Caco-2 (cell line): ENCODE measurements at places on chromosomes 1 and 21. TPM values are rescaled to one million over a fixed set of nuclear protein-coding genes. Genes with fewer than 3 reads are reported as not detected.
A peak's percentile ranks its signal among the peaks of the same experiment; 100 is the strongest.

DNA sequence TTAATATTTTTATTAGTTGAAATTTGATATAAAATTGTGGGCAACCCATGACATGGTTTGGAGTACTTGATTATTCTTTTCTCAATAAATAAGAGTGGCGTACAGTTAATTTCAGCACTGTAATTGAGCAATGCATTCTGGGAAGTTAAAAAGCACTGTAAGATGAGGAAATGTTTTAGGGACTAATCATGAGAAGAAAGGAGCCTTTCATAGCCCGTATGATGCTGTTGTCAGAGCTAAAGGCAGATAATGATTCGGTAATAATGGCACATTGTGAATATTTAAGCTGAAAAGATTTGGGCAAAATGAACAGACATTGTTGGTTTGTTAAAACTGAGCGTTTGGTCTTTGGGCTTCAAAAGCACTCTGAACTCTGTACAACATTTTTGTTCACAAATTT is 139.3 kb downstream of the NFIA start:
- H3K4me1 ChIP-seq = no peaks in the 10 kb centered on the region
- H3K27ac ChIP-seq = no peak overlapping the region
- H3K4me3 ChIP-seq = no peak overlapping the region

DNA sequence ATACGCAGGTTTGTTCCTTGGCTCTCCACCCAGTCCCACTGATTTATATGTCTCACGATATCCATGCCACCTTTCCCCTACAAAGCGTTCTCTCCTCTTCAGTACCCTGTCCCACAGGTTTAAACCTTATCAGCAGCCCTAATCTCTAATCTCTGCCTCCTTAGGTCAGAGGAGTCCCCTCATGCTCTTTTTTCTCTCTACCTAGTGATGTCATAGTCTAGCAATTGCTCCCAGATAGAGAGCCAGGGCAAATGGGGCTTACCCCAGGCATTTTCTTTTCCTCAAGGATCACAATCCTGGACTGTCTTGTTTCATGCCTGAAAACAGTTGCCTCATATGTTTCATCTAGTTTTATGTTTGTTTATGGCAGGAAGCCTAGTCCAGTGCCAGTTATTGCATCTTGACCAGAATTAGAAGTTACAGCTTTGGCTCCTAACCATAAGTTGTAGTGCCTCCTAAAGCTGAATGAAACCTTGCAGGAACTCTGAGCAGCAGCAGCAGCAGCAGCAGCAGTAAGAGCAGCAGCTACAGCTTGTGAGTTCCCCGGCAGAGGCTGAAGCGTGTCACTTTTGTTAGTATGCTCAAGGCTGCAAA is 26.7 kb upstream of the TP53BP2 start:
- no peak overlapping the region for H3K27ac ChIP-seq
- no peak overlapping the region for H3K4me3 ChIP-seq
- peaks cover 13% of the 10 kb centered on the region for H3K4me1 ChIP-seq
- no peaks in the 10 kb centered on the region; the same call in none of the 2 replicates for H3K27me3 ChIP-seq

- H3K27ac ChIP-seq = no peak overlapping the region
- H3K4me3 ChIP-seq = no peak overlapping the region
- no peaks in the 10 kb centered on the region for H3K36me3 ChIP-seq
- DNase-seq = no peak
Measured at GRCh38 chr1:83970114-83970513, 28.8 kb downstream of the TTLL7 start.

DNA sequence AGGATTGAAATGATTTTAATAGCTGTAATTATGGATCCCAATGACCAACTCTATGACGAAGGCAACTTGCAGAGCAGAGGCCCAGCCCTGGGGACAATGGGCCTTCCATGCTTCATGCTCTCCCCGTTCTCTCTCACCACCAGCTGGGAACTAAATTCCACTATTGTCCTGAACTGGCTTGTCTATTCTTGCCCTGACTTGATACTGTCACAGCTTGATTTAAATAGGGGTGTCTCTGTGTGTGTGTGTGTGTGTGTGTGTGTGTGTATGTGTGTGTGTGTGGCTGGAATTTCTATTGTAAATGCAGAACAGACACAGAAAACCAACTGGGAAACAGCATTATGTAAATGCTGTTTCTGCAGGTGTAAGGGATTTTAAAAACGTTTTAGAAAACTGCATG is 57.0 kb downstream of the SLC22A15 start:
- no peak for DNase-seq
- H3K4me3 ChIP-seq = no peak overlapping the region
- H3K27ac ChIP-seq = no peak overlapping the region
- no peaks in the 10 kb centered on the region for H3K4me1 ChIP-seq

Gene PCAT6
- 1.4 TPM in 1 of 2 replicates, not detected in the other for total RNA-seq

GRCh38 chr1:29452463-29453230 is 216.3 kb downstream of the PTPRU start:
- no peak overlapping the region for H3K4me3 ChIP-seq
- H3K27me3 ChIP-seq = no peaks in the 10 kb centered on the region
- H3K36me3 ChIP-seq = no peaks in the 10 kb centered on the region
- no peak overlapping the region for H3K27ac ChIP-seq
- DNase-seq = no peak
- no peaks in the 10 kb centered on the region for H3K4me1 ChIP-seq

GRCh38 chr1:208791456-208791855 is 547.3 kb upstream of the PLXNA2 start:
- DNase-seq = peak; percentile 12
- no peak overlapping the region for H3K4me3 ChIP-seq
- H3K27ac ChIP-seq = no peak overlapping the region
- H3K36me3 ChIP-seq = no peaks in the 10 kb centered on the region

Gene S100A11
- total RNA-seq = 364 and 408 TPM in 2 replicates

Gene DENND2D
- total RNA-seq = 20.4 and 23.2 TPM in 2 replicates

DNA sequence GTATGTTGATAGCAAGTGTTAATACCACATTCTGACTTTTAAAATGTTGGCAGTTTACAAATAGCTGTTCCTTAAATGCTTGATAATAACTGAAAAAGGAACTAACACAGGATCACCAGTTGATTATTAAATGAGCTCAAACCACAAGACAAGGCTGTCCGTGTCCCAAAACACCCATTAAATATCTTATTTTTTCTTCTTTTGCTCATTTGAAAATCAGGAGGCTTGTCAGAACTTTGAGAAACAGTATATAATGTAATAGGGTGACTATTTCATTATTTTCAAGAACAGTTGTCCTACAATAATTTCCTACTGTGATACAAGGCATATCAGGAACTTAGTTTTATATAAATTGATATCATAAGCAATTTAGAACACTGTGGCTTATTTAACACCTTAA is 2.7 kb downstream of the CDKN2C start:
- no peaks in the 10 kb centered on the region; the same call in 1 of the 2 replicates for H3K27me3 ChIP-seq
- H3K27ac ChIP-seq = no peak overlapping the region
- no peaks in the 10 kb centered on the region for H3K36me3 ChIP-seq
- H3K4me1 ChIP-seq = no peaks in the 10 kb centered on the region

Gene CRP
- total RNA-seq = not detected in 2 replicates
